HepG2 (cell line): ENCODE measurements at places on chromosomes 12 and 14.

- no peak for DNase-seq
Observed at GRCh38 chr12:46400406-46400805, 27.8 kb upstream of the SLC38A2 start.

GRCh38 chr12:2753536-2753935 is 41.2 kb upstream of the FKBP4 start:
- DNase-seq: no peak

DNA sequence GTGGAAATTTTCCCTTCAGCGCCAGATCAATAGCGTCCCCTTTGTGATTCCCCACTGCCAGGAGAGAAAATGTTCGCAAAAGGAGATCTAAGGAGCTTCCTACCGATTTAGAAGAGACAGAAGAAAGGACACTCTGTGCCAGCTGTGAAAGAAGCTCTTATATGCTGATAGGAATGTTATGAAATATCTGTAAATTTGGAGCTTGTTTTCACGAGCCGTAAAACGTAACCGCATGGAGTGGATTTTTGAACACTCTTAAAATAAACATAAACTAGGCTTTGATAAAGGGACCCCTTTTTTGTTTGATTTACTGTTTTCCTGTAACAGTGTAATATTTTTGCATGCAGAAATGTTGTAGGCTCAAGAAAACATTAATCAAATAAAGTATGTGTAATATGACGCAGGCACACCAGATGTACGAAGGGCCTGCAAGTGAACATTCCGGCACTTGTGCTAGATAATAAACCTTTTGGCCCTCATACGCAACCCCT is 346.8 kb downstream of the ETNK1 start:
- DNase-seq: no peak

DNA sequence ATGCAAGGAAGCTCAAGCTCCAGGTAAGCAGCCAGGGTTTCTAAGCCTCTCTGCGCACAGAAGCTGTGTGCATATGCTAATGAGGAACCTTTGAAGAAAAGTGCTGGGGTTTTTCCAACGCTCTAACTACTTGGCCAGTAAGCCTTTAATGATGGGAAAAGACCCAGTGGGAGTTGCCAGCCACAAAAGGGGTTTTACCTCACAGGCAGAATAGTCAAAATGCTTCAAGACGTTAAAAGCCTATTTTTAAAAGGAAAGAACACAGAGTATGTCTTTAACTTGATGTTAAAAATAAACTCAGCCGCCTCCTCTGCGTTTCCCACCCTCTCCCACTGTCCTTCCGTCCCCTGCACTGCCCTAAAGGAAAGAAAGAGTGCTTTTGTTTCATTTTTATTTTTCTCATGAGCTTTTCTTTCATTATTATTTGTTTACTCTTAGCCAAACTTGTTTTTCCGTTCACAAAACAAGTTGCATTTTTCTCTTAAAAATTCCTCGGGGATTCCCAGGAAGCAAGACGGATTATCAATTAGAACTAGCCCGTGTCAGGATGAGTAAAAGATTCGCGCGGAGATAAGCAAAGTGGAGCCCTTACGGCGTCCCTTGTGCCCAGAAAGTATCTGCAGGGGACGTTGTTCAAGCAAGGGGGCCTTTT is 209.8 kb upstream of the NUDT4 start:
- DNase-seq: peak; percentile 20

DNA sequence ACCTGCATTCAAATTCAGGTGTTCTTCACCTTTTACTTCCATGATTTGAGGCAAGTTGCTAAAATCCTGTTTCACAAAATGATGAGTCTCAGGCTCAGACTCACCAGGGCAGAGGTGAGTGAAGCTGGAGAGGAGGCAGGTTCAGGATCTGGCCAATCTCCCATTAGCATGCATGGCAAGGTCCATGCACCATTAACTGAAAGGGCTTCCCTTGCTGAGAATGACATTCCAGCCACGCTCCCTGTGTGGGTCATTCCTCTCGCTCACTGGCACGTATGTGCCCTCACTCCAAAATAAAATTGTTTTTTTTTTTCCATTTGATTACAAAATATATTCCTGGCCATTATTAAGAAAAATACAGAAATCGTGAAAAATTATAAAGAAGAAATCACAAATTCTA is 257.6 kb downstream of the C12orf75 start:
- DNase-seq: no peak

DNA sequence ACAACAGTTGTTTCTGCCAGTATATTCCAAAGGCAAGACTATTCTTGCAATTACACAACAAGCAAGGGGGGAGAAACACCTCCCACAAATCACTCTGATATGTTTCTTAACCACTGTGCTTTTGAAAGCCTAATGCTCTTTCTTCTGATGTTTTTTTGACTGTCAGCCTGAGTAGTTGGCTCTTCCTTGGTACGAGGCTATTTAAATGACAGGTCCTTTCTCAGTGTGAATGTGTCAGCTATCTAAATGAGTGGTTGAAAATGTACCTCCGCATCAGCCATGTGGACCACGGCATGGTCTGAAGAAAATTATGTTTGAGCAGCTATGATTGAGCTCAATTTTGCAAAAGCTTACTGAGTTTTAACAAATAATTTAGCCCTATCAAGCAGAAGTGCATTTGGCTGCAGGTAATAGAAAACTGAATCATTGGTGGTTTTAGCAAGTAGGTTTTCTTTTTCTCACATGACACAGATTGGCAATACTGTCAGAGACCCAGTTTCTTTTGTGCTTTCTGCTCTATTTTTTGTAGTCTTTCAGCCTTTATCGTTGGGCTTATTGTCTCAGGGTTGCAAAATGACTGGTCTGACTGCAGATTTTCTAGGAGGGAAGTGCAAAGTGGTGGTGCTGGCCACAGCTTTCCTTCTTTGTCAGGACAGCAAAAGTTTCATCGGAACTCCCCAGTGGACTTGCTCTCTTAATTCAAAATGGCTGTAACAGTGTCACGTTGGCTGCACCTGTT is 162.8 kb downstream of the RGS6 start:
- DNase-seq: no peak

- DNase-seq: no peak
Observed at GRCh38 chr12:66062290-66062625, 68.3 kb downstream of the LLPH start.
